ENCODE measurements at places on chromosomes 4 and X.
A peak's percentile ranks its signal among the peaks of the same experiment; 100 is the strongest.

DNA sequence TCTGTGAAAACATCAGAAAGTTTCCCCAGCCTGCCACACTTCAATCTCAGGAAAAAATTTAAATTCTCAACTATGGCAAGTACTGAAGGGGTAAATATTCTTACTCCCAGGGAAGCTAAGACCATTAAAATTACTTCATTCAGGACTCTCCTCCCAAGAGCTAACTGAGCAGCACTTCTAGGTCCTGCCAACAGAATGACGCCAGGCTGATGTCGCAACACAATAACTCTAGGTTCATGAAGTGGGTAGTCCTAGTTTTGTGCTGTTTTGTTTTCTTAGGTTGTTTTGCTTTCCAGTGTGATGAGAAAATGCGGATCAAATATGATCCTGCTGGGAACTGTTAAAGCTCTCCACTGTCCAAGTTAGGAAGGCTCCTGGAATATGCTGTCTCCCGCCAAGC lies 180.0 kb downstream of the NKX6-1 start:
- DNase-seq = peak; percentile 64

DNA sequence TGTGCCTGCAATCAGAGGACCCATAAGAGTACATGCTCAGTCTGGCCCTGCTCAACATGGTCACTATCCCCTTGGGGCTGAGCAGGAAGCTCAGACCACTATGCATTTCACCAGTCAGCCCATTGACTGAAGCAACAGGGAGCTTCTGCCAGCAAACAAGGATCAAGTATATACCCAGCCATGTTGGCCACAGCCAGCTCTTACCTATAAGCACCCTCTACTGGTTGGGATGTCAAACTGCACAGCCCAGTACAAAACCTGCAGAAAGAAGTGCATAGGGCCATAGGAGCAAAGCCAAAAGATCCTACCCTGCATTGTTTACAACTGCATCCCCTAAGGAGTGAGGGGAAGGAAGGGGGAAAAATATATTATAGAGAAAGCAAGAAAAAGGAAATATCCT lies 214.4 kb upstream of the CPEB2 start:
- no peak for DNase-seq

DNA sequence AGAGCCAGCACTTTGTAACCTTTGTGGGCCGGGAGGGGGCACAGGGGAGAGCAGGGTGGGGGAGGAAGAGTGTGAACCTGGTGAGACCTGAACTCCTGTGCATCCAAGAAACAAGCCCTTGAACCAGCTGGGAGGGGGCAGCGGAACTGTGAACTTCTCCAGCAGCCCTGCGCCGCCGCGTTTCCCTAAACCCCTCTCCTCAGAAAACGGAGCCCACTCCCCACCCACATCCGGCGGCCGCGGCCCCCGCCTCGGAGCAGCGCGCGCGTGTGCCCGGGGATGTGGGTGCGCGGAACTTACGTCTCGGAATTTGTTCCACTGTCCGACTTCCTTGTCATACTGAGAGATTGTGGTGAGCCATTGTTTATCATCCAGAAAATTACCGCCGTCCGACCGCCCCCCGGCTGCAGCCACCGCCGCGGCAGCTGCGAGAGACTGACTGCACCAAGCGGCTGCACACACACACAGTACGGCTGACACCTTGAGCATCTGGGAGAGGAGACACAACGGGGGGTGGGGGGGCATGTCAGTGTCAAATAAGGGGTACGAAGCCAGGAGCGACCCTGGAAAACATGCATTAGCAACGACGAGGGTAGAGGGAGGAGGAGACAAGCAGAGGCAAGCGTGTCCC lies 494 bp downstream of the SPOCK3 start:
- no peak for DNase-seq

- DNase-seq = no peak
Observed at GRCh38 chr4:140858897-140859296, 102.7 kb upstream of the TBC1D9 start.

- DNase-seq = no peak
Observed at GRCh38 chrX:4878640-4879039, 1165.2 kb upstream of the PRKX start.

DNA sequence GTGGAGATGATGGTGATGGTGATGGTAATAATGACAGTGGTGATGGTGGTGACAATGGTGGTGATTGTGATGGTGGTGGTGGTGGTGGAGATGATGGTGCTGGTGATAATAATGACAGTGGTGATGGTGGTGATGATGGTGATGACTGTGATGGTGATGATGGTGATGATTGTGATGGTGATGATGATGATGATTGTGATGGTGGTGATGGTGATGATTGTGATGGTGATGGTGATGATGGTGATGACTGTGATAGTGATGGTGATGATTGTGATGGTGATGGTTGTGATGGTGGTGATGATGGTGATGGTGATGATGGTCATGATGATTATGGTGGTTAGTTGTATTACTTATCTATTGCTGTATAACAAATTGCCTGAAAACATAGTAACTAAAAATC lies 108.9 kb upstream of the NKX1-1 start:
- DNase-seq = no peak

DNA sequence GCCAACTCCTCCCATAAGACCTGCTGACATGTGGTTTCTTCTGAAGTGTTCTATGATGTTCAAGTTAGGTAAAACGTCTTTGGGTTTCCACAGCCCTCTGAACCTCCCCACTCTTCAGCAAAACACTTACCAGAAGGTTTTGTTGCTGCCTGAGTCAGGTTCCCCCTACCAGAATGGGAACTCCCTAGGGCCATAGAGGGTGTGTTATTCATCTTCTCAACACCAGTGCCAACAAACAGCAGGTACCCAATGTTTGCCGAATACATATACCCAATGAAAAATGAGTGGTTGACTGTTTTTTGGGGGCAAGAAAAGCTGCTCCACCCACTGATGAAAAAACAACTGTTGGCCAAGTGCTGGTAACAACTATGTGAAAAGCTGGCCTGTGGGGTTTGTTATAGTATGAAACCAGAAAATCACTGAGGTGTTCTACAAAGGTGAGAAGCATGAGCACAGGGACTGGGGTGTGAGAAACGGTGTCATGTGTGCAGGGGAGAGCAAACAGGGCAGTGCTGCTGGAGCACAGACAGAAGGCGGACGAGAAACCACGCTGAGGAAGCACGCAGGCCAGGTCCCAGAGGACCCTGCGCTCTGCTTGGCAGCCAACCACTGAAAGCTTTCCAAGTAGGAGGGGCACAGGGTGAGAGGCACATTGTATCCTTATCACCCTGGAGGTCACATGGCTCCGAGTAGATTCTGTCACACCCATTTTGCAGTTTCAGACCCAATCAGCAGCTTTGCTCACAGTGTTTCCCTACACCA lies 28.8 kb downstream of the ATP8A1 start:
- DNase-seq = no peak

GRCh38 chrX:135454816-135455215 lies 33.1 kb downstream of the SMIM10L2A start:
- no peak for DNase-seq

GRCh38 chrX:38326086-38326485 lies 1.2 kb downstream of the RPGR start:
- no peak for DNase-seq

GRCh38 chr4:84968925-84969324 lies 2.4 kb upstream of the WDFY3 start:
- no peak for DNase-seq

GRCh38 chr4:68462691-68463090 lies 15.4 kb downstream of the TMPRSS11E start:
- no peak for DNase-seq

GRCh38 chr4:121989715-121990114 lies 37.9 kb upstream of the TRPC3 start:
- no peak for DNase-seq

- DNase-seq = no peak
Observed at GRCh38 chr4:173448103-173448502, 49.2 kb upstream of the SCRG1 start.

GRCh38 chr4:6221851-6222760 lies 21.8 kb upstream of the JAKMIP1 start:
- DNase-seq = no peak

DNA sequence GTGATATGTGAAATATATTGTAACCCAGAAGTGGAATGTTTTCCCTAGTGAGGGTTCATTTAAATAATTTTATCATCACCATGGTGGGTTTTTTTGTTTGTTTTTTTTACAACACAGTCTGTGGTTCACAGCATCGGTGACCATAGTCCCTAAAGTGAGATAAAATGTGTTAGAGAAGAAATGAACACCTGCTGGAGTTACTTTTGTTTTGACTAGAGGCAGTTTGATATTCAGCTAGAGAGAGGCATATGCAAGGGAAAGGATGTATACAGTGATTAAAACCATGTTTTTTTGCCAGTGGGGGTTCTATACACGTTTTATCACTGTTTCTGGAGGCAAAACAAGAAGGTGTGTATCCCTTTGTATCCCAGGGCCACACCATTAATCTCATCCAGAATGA lies 541.5 kb downstream of the PCDH7 start:
- DNase-seq = no peak

- DNase-seq = no peak
Observed at GRCh38 chrX:136766785-136767103, 14.0 kb downstream of the ARHGEF6 start.

GRCh38 chr4:42483426-42484379 lies 86.4 kb downstream of the SHISA3 start:
- DNase-seq = peak; percentile 66

DNA sequence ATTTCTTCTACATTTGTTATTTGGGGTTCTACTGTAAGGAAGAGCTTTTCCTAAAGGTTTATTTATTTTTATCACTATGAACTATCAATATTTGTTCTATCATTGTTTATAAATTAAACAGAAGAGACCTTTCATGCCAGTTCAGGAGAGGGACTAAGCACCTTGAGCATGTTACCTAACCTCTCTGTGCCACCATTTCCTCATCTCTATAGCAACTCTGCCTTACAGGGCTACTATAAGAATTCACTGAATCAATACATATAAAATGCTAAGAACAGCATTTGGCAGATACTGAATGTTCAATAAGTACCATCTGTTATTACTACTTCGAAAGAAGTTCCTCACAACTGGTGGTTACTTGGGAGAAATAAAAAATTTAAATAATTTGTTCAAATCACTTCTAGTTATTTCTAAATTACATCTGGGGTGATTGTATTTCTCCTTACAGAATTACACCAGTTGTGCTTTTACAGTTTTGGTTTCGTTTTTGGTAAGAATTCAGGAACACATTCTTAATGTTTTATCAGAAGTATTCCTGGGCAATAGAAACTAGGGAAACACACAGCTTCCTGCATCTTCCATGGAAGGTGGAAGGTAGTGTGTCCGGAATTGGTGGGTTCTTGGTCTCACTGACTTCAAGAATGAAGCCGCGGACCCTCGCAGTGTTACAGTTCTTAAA lies 32.9 kb downstream of the EREG start:
- DNase-seq = no peak

DNA sequence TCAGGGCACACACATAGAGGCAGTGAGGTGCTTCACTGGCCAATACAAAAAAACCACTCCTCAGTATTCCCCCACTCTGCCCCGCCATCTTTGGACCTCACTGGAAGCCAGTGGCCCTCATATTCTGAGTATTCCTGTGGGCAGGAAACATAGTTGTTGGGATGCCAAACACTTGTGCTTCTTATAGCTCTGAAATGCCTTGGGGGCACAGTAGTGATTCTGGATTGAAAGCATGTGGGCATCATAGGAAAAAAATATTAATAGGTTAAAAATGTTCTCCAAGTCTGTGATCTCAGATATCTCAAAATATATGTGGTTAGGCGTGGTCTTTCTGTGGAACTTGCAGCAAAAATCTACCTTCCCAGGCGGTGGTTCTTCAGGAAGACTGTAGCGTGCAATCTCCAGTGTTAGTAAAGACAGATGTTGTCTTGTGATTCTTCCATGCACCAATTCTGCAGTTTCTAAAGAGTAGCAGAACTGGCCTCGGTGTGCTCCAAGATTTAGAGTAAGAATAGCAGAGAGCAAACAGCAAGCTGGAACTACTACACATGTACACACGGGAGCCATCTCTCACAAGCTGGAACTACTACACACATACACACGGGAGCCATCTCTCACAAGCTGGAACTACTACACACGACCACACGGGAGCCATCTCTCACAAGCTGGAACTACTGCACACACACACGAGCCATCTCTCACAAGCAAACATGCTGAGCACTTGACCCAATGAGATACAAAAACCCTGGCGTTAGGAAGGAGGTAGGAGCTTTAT lies 8.0 kb upstream of the TENM3 start:
- no peak for DNase-seq

DNA sequence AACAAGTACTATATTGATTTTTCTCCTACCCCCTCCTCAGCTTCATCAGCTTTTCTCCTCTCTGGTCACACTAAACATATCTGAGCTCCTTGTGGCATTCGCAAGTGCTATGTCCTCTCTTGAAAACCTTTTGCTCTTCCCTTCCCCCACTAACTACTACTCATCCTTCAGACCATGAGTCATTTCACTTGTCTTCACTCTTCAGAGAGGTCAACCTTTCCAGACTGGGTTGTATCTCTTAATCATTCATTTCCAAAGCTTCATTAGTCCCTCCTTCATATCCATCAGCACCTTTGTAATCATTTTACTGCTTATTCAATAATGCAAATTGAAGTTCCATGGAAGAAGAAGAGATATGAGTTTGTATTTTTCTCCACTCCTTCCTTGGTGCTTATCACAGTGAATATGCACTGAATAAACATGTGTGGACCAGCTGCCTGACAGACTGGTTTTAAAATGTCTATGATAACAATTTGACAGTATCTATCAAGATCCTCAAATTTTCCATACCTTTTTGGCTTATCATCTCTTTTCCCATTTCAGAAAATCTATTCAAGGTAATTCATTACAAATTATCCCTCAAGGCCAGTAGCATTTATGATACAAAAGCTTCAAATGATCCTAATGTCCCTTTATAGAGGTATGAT lies 28.4 kb downstream of the DDX60L start:
- DNase-seq = no peak

DNA sequence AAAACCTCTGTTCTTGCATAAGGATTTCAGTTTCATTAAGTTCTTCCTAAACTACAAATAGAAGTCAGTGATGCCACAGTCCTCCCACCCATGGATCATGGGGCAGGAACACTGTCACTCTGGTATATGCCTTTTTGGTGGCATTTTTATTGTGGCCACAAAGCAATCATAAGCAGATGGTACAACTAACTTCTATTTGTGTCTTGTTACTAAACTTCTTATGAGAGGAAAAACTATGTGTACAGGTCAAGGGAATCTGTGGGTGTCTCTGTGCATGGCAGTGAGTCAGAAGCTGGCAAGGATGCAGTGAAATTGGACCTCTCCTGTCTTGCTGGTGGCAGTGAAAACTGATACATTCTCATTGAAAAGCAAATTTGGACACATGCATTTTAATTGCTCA lies 245.0 kb upstream of the GPC4 start:
- DNase-seq = no peak

GRCh38 chrX:103124284-103124683 lies 31.3 kb upstream of the NXF3 start:
- DNase-seq = no peak
